ENCODE measurements at places on chromosomes 1 and 21. TPM values are rescaled to one million over a fixed set of nuclear protein-coding genes. Genes with fewer than 3 reads are reported as not detected.

DNA sequence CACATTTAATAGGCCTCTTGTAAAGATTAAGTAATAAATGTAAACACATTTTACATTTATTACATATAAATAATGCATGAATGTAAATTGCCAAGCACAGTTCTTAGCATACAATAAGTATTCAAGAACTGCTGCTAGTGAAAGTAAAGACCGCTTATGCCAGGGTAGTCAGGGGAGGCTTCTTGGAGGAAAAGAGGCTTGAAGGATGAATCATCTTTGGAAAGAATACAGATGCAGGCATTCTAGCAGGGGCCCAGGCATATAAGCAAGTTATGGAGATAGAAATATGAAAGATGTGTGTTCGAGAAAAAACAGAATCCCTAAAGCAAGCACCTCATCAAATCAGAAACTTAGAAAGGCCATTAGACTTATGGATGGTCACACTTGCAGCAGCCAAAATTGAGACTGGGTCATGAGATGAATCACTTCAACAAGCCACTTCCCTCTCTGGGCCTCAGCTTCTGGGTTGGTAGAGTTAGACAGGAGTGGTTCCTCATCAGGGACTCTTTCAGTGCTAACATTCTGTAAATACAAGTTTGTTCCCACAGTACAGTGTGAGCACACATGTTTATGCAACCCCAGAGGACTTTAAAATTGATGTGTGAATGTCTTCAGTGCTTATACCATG lies 79.8 kb upstream of the ROR1 start:
- DNase-seq: no peak

CACNA1S gene
- 0.13 TPM for polyA plus RNA-seq

DNA sequence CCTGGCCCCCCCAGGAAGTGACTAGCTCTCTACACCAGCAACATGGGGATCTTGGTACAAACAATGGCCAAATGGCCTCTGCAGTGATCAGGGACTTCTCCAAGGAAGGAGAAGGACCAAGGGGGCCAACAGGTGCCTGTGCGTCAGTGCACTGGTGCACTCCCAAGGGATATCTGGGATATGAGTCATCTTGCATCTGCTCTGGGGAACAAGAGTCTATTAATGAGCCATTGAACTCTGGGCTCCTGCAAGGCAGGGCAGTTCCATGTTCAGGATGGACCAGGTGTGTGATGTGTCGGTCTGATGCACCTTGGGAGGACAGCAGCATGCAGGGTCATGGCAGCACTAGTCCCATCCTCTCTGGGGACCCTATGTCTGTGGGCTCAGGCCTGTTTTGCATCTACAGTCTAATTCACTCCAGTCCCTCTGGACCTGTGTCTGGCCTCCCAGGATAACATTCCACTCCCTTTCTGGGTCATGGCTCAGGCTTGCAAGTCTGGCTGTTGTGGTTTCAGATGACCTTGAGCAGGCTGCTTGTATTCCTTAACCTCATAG lies 125.3 kb downstream of the TRABD2B start:
- no peak for DNase-seq

HEYL gene
- polyA plus RNA-seq: 24.7 TPM

COA7 gene
- polyA plus RNA-seq: 11.7 TPM

Measured in right lung (tissue), 10 donors.